Right ventricle myocardium inferior (tissue), 1 donor: ENCODE measurements at places on chromosomes 1 and 21. TPM values are rescaled to one million over a fixed set of nuclear protein-coding genes. Genes with fewer than 3 reads are reported as not detected.
A peak's percentile ranks its signal among the peaks of the same experiment; 100 is the strongest.

GRCh38 chr1:91885213-91885715, 687 bp downstream of the TGFBR3 start:
- peak; percentile 74 for DNase-seq

- no peak for DNase-seq
These were observed 13.5 kb downstream of the LDLRAP1 start for GRCh38 chr1:25556791-25557476.

Gene RAB42
- total RNA-seq, result 1.6 TPM

Gene ERICH3
- total RNA-seq, result not detected

DNA sequence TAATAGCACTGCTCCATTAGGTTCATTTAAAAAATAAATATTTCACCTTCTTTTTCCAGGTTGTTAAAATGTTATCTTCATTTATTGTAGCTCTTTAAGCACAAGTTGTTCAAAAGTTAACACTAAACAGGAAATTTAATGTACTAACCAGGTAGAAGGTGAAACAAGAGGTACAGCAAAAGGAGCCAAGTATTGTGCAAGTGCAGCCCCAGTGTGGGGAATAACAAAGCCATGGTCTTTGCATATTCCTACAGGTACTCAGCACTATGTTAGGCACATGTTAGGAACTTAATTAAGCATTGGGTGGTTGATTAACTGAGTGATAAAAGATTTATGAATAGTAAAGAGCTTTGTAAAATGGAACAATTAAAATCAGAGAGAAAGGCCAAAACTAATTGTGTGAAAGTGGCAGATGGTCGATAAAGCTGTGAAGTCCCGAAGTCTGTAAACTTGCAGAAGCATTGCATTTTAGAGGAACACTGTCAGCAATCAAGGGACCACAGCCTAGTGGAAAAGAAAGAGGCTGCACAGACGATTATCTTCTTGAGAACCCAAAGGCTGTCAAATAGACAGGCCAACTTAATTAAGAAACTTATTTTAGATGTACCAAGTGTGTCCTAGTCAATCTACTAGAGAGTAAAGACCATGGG, 185.8 kb downstream of the SLC44A5 start:
- no peak for DNase-seq

DNA sequence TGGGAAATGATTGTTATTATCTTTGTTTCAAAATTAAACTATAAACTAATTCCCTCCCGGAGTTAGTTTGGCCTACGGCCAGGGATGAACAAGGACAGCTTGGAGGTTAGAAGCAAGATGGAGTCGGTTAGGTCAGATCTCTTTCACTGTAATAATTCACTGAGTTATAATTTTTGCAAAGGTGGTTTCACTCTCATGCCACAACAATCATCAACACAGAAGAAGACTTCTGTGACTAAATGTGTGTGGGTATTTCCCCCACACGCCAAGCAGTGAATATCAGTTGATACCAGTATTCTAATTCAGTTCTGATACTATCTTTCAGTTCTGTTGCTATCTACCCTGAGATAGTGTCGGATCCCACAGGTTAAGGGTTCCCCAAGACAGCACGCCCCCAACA, 215.1 kb downstream of the S1PR1 start:
- no peak for DNase-seq

Gene ADAMTS1
- total RNA-seq, result 59.3 TPM

- DNase-seq, result no peak
These were observed 2.0 kb downstream of the HPCAL4 start for GRCh38 chr1:39689214-39689613.
